ENCODE measurements at places on chromosomes 13 and 19. TPM values are rescaled to one million over a fixed set of nuclear protein-coding genes. Genes with fewer than 3 reads are reported as not detected.

B3GNT8 gene
- total RNA-seq = 1.2 TPM

DNA sequence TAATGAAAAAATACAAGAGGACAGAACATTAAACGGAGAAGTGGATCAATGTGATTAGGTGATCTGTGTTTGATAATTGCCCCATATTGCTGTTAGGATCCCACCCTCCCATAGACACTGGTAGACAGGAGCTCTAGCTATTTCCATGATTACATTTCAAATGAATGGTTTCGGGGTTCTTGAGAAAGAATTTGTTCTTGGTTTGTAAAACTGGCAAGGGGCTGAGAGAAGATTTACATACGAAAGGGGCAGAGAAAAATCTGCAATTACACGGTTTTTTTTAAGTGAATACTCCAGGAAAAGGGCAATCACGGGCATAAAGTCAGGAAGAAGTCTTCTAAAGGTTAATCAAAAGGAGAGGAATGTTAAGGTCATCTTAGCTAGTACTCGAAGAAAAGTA lies 2125.7 kb upstream of the PCDH20 start:
- no peaks in the 10 kb centered on the region for H3K36me3 ChIP-seq
- H3K27me3 ChIP-seq = no peaks in the 10 kb centered on the region
- H3K4me1 ChIP-seq = no peaks in the 10 kb centered on the region
- no peak overlapping the region for H3K4me3 ChIP-seq
- no peak for DNase-seq

- H3K4me1 ChIP-seq = no peaks in the 10 kb centered on the region
- H3K4me3 ChIP-seq = no peak overlapping the region
- no peaks in the 10 kb centered on the region for H3K36me3 ChIP-seq
- no peak overlapping the region for H3K27ac ChIP-seq
These were observed 16.2 kb downstream of the CERS1 start for GRCh38 chr19:18879579-18880373.

ERF gene
- total RNA-seq = 51.8 TPM

DNA sequence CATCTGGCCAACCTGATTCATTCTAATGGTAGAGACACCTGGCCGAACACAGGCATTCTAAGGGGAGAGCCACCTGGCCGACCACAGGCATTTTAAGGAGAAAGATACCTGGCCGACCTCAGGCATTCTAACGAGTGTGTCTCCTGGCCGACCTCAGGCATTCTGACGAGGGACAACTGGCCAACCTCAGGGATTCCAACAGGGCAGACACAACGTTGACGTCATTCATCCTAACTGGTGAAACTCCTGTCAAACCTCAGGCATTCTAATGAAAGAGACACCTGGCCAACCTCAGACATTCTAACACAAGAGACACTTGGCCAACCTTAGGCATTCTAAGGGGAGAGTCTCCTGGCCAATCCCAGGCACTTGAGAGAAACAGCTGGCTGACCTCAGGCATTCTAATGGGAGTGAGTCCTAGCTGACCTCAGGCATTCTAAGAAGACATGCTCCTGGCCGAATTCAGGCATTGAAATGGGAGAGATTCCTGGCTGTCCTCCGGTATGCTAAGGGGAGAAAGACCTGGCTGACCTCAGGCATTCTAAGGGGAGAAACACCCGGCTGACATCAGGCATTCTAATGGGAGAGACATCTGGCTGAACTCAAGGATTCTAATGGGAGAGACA lies 1352.5 kb downstream of the UQCRFS1 start:
- H3K27ac ChIP-seq = no peak overlapping the region
- no peak overlapping the region for H3K4me3 ChIP-seq
- H3K4me1 ChIP-seq = no peaks in the 10 kb centered on the region

DNA sequence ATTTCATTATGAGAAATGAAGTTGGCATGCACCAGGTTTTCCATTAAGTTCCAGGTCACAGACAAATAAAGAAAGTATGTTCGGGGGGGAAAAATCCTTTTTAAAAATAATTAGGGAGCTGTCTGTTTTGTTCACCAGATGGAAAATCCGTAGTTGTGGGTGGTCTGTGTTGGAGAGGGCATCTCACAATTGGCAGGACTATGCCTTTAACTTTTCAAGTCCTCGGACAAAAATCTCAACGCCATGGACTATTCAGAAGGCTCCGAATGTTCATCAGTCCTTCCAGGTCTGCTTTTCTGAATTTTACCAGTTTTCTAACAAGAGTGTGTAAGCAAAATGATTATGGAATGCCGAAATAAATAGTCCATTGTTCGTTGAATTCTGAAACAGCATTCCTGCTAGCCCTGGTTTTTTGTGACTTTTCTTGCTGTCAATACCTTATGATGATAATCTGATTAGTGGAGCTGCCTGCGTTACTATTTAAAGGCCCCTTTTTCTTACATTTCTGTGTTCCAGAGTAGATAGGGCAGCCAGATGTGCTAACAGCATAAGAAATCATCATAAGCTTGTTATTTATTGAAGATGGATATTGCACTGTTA lies 146.9 kb downstream of the TM9SF2 start:
- no peak overlapping the region for H3K27ac ChIP-seq
- no peak overlapping the region for H3K4me3 ChIP-seq
- H3K4me1 ChIP-seq = no peaks in the 10 kb centered on the region
- H3K27me3 ChIP-seq = no peaks in the 10 kb centered on the region
- no peak for DNase-seq

FBN3 gene
- total RNA-seq = 0.03 TPM

CYP4F12 gene
- total RNA-seq = not detected

DNA sequence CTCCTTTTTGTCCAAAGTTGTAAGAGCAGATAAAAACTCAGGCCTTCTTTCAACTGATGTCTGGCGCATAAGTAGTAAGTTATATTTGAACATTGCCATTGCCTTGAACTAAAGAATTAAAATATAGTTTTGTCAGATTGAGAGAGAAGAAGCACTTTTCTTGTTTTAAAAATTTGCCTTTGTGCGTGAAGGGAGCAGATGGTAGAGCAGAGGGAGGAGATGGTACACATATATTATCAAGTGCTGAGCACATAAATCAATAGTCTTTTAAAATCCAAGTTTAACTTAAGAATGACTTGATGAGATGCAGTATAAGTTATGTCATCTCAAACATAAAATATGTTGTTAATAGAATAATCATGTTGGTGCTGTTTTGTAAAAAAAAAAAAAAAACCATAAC lies 504.6 kb upstream of the KLHL1 start:
- DNase-seq = no peak
- H3K27ac ChIP-seq = no peak overlapping the region
- H3K27me3 ChIP-seq = no peaks in the 10 kb centered on the region
- no peaks in the 10 kb centered on the region for H3K36me3 ChIP-seq
- no peaks in the 10 kb centered on the region for H3K4me1 ChIP-seq

DNA sequence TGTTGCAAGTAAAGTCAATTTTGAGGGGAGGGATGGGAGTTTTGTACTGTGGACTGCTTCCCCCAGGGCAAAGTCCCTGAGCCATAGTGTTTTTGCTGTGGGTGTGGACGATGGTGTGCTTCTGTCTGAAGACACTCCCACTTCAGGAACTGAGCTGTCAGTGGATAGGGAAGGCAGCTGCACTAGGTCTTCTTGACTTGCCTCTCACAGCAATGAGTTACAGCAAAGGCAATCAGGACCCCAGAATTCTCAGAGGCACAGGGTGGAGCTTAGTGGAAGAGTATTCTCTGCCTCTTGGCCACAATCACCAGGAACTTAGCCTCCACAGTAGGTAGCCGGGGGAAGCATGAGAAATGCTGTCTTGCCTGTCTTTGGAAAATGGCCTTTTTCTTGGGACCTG lies 1416.6 kb upstream of the MIR17HG start:
- H3K4me1 ChIP-seq = no peaks in the 10 kb centered on the region
- no peak for DNase-seq
- no peak overlapping the region for H3K4me3 ChIP-seq
- H3K27ac ChIP-seq = no peak overlapping the region
- H3K36me3 ChIP-seq = no peaks in the 10 kb centered on the region
- H3K27me3 ChIP-seq = no peaks in the 10 kb centered on the region

GRCh38 chr13:102328909-102329308 lies 72.9 kb downstream of the FGF14 start:
- DNase-seq = no peak
- no peaks in the 10 kb centered on the region for H3K27me3 ChIP-seq
- H3K4me1 ChIP-seq = no peaks in the 10 kb centered on the region
- H3K36me3 ChIP-seq = no peaks in the 10 kb centered on the region

DNA sequence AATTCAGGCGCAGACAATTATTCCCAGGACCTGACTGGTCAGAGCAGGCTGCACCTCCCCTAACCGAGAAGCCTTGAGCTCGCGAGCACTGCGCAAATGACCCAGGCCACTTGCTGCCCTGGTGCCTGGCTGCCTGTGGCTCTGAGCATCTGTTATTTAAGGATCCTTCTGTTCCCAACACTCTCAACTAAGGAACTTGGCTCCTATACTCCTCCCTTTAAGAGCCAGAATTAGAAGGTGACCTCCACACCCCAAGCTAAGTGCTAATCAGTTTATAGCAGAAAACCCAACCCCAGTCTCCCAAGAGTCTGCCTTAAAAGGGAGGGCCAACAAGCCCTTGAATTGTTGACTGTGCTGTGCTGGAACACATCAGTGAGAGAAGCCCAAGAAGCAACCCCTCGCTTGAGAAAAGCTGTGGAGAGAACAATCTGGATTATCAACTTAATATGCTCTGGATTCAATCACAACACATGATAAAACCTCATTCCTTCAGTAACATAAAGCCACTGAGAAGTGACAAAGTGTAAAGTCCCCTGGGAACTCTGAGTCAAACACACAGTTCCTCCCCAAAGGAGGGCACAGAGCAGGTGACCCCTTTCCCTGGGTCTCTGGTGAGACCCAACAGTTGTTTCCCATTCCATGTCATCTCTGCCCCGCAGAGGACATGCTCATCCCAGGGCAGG lies 14.6 kb downstream of the AKAP8L start:
- H3K36me3 ChIP-seq = peaks cover 40% of the 10 kb centered on the region
- no peaks in the 10 kb centered on the region for H3K4me1 ChIP-seq
- no peak for DNase-seq
- H3K27me3 ChIP-seq = no peaks in the 10 kb centered on the region
- H3K4me3 ChIP-seq = no peak overlapping the region
- no peak overlapping the region for H3K27ac ChIP-seq

THSD1 gene
- 0.15 TPM for total RNA-seq

GRCh38 chr13:113532156-113532806 lies 41.8 kb upstream of the DCUN1D2 start:
- H3K4me3 ChIP-seq = no peak overlapping the region
- no peak for DNase-seq
- H3K36me3 ChIP-seq = peaks cover 4% of the 10 kb centered on the region

DNA sequence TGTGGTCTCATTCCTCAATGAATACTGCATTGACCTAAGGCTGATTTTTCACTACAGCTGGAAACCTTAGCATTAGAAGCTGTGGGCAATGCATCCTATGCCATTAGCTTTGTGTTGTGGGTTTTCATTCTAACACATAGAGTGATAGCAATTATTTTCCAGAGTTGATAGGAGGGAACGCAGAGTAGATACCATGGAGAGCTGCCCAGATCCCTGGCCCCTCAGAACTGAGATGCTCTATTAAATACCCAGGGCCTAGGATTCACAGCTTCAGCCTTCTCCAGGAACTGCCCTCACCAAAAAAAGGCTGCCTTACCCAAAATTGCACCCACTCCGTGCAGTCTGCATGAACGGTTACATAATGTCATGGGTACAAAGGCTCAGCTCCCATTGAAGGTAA lies 444.4 kb downstream of the SUCLA2 start:
- H3K4me1 ChIP-seq = no peaks in the 10 kb centered on the region
- no peaks in the 10 kb centered on the region for H3K36me3 ChIP-seq
- H3K27me3 ChIP-seq = no peaks in the 10 kb centered on the region
- H3K4me3 ChIP-seq = no peak overlapping the region
- H3K27ac ChIP-seq = no peak overlapping the region

DNA sequence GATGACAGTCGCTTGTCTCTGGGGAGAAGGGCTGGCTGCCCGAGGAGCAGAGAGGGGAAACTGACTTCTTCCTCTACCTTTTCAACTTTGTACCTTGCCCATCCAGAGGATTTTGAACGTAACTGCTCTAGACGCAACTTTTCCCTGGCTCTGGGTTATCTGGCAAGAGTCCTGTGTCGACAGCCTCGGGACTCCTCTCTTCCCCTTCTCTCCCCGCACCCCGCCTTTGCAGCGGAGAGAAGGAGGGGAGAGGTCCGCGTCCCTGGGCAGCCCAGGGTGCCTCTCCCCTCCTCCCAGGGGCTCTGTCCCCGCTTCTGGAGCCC lies 574 bp downstream of the SH3GL1 start:
- no peaks in the 10 kb centered on the region for H3K27me3 ChIP-seq
- H3K4me1 ChIP-seq = peaks cover 4% of the 10 kb centered on the region
- no peak for DNase-seq

GRCh38 chr13:102310691-102311418 lies 91.0 kb downstream of the FGF14 start:
- no peaks in the 10 kb centered on the region for H3K36me3 ChIP-seq
- no peak for DNase-seq
- no peaks in the 10 kb centered on the region for H3K27me3 ChIP-seq
- H3K27ac ChIP-seq = no peak overlapping the region
- H3K4me1 ChIP-seq = no peaks in the 10 kb centered on the region
- no peak overlapping the region for H3K4me3 ChIP-seq

METTL21C gene
- total RNA-seq = not detected

DNA sequence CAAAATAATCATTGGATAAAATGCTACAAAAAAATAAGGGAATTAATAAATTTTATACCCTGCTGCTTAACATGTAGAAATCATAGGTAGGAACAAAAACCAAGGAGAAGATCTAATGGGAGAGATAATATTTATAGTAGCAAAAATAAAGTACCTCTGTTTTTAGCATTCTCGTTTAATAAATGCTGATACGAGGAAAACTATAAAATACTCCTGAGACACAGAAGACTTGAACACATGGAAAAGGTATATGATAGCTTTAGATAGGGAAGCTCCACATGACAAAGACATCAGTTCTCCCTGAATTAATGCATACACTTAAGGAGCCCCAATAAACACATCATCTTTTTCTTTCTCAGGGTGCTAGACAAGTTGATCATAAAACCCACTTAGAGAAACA lies 44.6 kb upstream of the MCF2L start:
- H3K36me3 ChIP-seq = no peaks in the 10 kb centered on the region
- no peak for DNase-seq
- no peak overlapping the region for H3K4me3 ChIP-seq
- H3K4me1 ChIP-seq = no peaks in the 10 kb centered on the region

GRCh38 chr13:51811046-51811445 lies 7.1 kb upstream of the DHRS12 start:
- H3K27me3 ChIP-seq = no peaks in the 10 kb centered on the region
- H3K36me3 ChIP-seq = no peaks in the 10 kb centered on the region
- H3K4me1 ChIP-seq = peaks cover 19% of the 10 kb centered on the region
- H3K4me3 ChIP-seq = no peak overlapping the region
- DNase-seq = no peak
- H3K27ac ChIP-seq = no peak overlapping the region

DNA sequence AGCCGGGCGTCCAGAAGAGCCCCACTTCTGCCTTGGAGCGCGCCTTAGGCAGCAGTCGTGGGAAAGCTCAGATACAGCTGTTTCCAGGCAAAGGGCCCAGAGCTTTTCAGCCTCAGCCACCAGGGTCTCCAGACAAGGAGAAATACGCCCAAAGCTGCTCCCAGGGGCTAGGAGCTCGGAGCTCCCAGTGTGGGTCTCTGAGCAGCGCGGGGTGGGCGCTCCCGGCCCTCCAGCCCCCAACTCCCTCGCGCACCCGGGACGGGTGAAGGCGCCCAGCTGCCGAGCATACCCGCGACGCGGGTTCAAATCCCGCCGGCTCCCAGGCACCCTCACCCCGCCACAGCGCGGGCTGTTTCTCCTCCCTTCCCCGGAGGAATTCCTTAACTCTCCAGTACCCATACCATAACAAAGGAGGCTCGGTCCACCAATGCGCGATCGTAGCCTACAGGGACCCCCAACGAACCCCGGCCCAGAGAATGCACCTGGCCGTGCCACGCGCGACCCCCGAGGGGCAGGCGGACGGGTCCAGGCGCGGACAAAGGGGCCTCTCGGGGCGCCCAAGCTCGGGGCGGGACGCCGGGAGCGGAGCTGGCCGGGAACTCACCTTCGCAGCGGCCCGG lies 507 bp downstream of the COL4A1 start:
- DNase-seq = no peak
- no peak overlapping the region for H3K27ac ChIP-seq

HPN gene
- 0.21 TPM for total RNA-seq

Data from GM12878 (cell line).